ENCODE measurements at places on chromosomes 3 and 15.

GRCh38 chr3:9247941-9248521 lies 1.4 kb downstream of the SRGAP3 start:
- DNase-seq = no peak

GRCh38 chr15:25426896-25427610 lies 11.8 kb downstream of the UBE3A start:
- no peak for DNase-seq

DNA sequence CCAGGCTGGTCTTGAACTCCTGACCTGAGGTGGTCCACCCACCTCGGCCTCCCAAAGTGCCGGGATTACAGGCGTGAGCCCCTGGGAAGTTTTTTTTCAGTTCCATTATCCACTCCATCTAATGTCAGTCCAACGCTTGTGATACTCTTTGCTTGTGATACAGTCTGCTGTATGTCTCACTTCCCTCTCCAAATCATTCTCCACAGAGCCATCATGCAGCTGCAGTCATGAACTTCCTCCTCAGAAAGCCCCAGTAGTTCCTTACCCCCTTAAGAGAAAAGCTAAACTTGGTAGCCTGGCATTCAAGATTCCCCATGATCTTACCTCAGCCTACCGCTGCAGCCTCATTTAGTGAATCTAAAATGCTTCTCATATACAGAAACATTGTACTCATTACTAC lies 2.3 kb downstream of the ARPC4 start:
- no peak for DNase-seq

DNA sequence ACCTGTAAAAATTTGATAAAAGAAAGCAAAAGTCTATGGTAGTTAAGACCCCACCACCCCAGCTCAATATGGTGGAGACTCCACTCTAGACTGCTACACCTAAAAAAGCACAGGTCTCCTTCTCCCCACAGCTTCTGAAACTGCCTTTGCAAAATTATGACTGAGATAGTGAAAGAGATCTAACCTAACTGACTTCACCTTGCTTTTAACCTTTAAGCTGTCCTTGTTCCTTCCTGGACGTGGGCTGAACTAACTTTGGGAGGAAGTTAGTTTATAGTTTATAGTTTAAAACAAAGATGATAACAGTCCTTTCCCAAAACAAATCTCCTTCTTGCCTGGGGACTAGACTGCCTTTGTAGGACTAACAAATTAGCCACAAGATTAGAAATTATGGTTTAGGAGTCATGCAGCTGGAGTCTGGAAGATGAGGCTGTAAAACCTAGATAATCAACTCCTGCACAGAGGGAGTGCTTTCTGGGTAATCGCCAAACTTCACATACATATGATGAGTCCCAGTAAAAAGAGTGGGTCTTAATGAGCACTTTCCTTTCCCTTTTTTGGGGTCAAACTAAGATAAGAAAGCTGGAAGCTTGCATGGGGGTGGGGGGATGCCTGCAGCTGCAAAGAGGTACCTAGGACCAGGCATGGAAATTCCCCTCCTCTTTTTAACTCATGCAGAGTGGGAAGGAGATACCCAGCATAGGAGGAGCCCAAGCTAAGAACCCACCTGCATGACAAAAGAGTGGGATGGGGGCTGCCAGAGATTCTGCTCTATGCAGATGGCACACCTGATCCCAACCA lies 17.5 kb downstream of the CCR8 start:
- DNase-seq = no peak

- DNase-seq = no peak
Measured at GRCh38 chr15:92840149-92840548, 60.0 kb upstream of the CHD2 start.

- no peak for DNase-seq
Measured at GRCh38 chr15:27514526-27514925, 543.5 kb downstream of the GABRG3 start.

DNA sequence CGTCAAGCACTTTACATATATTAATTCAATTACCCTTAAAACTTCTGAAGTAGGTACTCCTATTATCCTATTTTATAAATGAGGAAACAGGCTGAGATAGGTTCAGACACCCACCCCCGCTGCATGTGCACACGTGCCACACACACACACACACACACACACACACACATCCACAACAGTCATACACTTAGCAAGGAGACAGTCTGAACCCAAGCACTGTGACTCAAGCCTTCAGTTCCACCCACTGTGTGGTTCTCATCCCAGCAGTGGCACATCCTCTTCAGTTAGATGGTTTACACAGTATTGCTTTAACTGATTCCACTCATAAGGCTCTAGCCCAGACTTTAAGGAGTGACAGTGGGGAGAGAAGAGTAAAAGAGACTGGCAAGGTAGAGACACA lies 91.1 kb upstream of the FGF7 start:
- DNase-seq = no peak

GRCh38 chr3:186534113-186534669 lies 10.0 kb downstream of the CRYGS start:
- no peak for DNase-seq

- no peak for DNase-seq
Measured at GRCh38 chr3:138033202-138033691, 23.3 kb downstream of the CLDN18 start.

- DNase-seq = no peak
Measured at GRCh38 chr15:28917791-28918140, 32.0 kb downstream of the APBA2 start.

GRCh38 chr3:145144361-145144760 lies 1016.6 kb downstream of the PLOD2 start:
- no peak for DNase-seq

DNA sequence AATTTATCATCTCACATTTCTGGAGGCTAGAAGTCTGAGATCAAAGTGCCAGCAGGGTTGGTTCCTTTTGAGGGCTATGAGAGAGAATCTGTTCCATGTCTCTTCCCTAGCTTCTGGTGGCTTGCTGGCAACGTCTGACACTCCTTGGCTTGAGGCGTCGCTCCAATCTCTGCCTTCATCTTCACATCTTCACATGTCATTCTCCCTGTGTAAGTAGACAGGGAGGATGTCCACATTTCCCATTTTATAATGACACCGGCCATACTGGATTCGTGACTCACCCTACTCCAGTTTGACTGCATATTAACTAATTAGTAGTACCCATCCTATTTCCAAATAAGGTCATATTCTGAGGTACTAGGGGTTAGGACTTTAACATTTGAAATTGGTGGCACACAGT lies 17.5 kb upstream of the ARHGAP31 start:
- no peak for DNase-seq

- DNase-seq = no peak
Measured at GRCh38 chr15:60316961-60317360, 80.8 kb downstream of the ANXA2 start.

GRCh38 chr3:183613366-183614285 lies 21.8 kb upstream of the KLHL24 start:
- no peak for DNase-seq

- DNase-seq = no peak
Measured at GRCh38 chr3:45607790-45608189, 13.2 kb downstream of the LIMD1 start.

DNA sequence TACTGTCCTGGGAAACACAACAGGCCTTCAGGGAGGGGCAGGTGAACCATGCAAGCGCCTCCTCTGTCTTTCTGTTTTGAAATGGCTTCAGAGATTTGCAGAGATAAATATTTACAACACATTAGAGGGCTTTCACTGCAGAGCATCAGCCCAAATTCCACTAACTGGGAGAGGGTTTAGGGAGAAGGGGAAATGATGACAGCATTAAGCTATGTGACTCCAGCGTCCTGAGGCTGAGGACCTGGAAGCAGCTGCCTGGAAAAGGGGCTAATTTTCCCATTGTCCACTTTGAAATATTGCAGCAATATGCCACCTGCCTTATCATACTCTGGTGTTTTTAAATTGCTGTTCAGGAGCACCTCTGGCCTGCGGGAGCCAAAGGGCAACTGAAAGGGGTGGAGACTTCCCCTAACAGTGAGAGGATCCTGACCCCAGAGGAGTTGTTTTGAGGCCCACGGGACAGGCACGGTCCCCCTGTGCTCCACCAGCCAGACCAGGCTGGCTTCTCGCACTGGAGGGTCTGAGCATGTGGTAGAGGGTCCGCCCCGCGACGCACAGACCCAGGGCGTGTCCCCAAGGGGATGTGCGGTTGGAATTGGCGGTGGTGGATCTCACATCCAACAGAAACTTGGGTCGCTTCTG lies 110.6 kb downstream of the XXYLT1 start:
- no peak for DNase-seq

DNA sequence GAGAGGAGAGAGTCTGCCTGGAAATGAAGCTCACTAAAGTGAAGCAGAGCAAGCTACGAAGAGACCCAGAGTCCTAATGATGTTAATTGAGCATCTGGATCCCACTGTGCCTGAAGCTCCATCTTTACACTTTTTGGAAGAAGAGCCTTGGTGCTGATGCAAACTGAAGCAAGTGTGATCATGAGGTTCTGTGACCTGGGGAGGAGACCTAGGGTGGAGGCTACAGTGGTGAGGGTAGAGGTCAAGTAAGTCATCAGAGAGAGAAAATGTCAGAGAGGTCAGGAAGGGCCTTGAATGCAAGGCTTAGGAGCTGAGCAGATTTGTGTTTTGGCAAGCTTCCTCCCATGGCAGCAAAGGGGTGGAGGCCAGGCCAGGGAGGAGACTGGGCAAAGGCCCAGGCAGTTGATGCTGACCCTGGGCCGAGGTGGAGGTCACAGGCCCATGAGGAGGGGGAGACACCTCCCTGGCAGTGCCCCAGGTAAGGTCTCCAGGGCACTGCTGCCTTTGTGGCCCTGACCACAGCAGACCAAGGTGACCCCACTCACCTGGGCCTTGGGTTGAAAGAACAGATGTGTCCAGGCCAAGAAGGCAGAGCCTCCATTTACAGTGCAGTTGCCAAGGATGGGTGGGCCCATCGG lies 1.6 kb downstream of the GRIP2 start:
- DNase-seq = no peak

DNA sequence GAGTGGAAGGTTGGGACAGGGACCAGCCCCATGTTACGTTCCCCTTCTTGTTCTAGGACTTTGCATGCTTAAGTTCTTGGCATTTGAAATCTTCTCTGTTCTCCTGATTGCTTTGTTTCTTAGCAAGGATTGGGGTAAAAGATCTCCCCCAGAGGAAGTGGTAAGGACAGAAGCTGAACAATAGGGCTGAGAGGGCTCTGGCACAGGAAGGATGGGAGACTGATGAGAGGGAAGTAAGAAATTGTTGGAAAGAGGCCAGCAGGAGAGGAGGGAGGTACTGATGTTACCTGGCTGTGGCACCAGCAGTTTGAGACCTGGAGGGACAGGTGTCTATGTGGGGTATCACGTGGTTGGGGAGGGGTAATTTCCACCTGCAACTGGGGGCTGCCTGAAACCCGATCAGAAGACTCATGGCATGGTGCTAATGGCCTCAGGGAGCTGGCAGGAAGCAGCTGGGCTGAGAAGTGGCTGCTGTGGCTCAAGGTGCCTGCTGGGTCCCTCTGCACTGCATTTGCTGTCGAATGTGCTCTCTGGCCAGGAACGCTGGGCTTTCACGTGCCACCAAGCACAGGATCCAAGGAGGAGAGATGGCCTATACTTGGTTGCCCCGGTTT lies 108.4 kb downstream of the LSM3 start:
- peak; percentile 1 for DNase-seq

GRCh38 chr3:156674911-156675829 lies 780 bp downstream of the TIPARP start:
- DNase-seq = no peak

DNA sequence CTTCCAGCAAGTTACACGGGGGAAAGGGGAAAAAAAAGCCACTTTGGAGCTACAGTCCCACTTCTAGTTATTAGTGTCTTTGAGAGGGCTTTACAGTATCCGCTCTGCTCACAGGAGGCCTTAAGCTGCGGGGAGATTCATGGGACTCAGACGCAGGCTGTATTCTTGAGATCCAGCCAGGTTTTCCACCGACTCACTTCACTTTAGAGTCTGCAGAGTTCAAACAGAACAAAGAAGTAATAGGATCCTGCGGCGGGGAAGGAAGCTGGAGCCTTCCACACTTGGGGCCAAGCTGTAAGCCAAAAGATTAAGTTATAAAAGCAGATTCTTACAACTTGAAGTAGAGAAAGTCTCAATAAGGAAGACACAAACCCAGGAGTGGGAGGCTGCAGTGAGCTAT lies 60.2 kb upstream of the FAM174B start:
- no peak for DNase-seq

GRCh38 chr15:45784656-45785055 lies 149.8 kb downstream of the SQOR start:
- no peak for DNase-seq

GRCh38 chr3:129656659-129657247 lies 50.3 kb upstream of the PLXND1 start:
- DNase-seq = no peak

DNA sequence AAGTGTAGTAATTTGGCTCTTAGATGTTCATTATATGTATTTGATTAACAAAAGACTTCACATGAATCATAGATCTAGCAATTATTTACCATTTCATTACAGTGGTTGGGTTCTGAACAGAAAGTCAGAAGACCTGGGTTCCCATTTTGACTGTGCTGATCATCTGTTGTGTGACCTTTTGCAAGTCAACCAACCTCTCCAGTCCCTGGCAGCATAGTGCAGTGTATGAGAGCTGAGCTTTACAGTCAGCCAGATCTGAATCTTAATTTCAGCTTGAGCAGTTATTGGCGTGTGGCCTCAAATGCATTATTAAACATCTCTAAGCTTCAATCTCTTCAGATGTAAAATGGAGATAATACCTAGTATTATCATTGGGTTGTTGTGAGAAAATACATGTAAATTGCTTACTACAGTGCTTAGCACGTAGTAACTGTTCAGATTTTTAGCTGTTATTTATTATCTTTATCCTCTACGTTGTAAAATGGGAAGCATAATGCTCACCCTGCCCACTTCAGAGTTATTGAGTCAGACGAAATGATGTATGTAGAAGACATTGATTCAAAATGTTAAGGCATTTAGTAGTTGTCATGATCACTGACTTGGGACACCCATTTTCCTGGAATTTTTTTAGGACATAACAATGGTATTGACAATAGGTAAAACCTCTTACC lies 104.0 kb downstream of the KLHL25 start:
- no peak for DNase-seq

DNA sequence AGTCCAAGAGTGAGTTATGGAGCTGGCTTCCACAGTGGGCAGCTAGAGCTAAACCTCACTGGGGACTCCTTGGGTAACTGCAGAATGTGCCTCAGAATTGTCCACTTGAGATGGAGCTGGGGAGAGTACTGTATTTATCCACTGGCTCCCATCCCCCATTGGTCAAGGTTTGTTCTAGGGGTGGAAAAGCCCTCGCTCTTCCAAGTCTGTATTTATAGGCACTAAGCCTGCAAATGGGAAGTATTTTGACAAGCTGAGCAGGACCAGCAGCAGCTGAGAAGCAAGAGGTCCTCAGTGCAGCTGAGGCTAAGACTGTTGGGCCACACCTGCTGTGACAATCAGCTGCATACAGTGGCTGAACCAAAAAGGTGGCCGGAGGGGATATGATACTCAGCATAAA lies 5.8 kb downstream of the USP13 start:
- DNase-seq = no peak

All from NCI-H187 (cell line).